ENCODE measurements at places on chromosomes 3 and 15.

GRCh38 chr3:194715022-194715800, 29.5 kb downstream of the FAM43A start:
- DNase-seq = no peak

DNA sequence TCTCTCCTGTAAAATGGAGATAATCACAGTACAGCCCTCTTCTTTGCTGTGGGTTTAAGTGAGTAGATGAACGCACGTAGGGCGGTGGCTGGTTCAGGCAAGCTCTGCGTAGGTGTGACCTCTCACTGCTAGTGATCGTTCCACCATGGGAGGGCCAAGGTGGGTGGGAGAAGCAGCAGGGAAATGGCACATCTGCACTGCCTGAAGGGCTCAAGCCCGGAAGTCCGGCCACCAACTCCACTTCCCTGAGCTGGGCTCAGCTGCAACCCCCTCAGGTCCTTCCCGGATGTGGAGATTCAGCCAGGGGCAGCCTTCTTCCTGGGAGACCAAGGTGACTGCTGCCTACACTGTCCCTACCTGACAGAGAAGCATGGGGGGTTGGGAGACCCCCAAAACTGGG, 102.9 kb downstream of the ADCY5 start:
- DNase-seq = no peak

DNA sequence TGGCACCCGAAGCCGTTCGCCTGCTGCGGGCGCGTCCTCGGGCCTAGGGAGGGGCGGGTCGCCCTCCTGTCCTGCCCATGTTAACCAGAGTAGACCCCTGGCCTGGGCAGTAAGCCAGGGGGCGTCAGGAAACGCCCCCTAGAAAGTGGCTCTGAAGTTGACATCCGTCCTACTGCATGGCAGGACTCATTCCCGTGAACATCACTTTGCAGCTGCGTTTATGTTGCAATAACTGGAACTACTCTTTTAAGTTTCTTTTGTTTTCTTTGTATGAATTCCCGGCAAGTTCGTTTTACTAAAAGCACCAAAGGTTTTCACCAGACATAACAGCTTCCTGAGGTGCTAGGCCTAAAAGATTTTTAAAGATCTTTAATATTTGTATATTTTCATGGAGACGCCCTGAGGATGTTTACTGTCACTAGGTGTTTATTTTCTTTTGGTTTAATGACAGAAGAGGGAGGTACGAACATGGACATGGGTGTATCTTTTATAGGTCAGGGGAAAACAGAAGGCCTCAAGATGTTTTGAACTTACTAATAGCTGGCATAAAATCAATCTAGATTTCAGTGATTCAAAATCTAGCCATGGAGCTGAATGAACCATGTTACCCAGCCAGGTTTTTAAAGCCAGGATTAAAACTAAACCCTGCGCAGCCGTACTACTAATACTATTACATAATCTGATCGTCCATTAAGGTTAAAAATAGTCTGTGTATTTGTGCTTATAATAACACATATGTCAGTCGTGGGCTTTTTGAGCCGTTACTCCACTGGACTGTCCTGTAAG, 1.0 kb downstream of the C15orf61 start:
- no peak for DNase-seq

- no peak for DNase-seq
Observed at GRCh38 chr3:150022381-150023238, 51.9 kb upstream of the PFN2 start.

DNA sequence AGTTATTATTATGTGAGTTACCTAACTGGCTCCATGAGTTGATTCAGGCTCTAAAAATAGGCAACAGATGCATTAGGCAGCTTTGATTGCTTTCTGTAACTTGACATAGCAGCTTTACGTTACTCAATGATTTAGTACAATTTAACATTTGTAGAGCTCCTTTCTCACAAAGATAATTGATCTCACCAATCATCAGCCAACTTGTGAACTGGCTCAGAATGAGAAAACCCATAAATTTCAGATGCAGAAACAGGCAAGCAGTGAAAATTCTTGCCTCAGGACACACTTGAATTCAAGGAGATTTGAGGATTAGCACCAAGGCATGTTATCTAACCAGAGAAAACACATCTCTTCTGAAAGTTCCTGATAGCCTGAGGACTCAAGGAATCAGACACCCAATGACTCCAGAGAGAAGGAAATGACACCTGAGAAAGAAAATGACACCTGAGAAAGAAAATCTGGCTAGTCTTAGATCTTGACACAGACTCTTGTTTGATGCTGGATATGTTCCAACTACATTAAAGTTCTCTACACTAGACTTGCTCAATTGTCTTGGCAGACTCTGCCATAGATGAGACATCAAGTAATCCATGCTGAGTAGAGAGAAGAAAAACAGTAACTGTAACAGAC, 315.1 kb upstream of the CBLB start:
- DNase-seq = no peak

DNA sequence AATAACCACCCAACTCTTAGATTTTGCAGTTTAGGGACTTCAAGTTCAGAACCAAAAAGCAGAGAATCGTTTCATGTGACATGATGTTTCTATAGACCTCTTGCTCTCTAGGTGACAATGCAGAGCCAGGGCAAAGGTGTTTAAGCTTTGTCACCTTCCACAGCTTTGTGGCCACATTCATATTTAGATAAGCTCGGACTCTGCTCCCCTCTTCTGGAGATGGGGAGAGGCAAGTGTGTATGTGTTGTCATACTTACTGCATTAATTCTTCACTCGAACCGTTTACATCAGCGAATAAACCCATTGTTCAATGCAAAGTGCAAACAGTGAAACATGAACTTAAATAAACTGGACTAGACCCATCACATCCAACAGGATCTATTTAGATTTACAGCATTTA, 33.2 kb downstream of the ST3GAL6 start:
- DNase-seq = no peak

DNA sequence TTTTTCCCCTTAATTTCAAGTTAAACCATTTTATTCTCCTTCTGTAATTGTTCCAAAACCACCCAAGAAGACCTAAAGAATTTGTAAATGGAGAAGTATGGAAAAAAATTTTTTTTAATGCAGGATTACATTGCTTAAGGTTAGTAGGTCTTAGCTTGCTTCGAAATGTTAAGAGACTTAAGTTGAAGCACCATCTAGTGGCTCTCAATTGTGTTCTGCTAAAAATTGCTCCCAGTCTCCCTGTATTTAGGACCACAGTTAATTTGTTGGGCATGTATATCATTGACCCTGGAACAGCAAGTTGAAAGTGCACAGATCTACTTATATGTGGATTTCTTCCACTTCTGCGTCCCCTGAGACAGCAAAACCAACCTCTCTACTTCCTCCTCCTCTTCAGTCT, 32.4 kb downstream of the CD200R1L start:
- DNase-seq = no peak

GRCh38 chr15:52133510-52134220, 21.1 kb upstream of the BCL2L10 start:
- DNase-seq = no peak

DNA sequence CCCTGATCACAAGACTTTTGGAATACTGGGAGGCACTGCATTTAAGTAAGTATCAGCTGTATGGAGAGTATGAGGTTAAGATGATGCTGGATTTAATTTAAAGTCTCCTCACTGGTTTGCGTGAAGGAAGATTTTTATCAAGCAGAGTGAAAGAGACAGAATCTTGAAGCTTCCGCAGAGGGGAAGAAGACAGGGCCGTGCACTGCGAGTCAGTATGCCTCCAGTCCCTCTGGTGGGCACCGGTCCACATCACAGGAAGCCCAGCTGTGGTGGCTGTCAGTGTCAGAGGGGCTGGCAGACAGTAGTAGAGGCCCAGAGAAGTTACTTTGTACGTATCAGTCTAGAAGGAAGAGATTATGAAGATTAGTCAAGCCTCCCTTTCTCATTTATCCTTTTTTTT, 379.0 kb upstream of the TPRG1 start:
- no peak for DNase-seq

DNA sequence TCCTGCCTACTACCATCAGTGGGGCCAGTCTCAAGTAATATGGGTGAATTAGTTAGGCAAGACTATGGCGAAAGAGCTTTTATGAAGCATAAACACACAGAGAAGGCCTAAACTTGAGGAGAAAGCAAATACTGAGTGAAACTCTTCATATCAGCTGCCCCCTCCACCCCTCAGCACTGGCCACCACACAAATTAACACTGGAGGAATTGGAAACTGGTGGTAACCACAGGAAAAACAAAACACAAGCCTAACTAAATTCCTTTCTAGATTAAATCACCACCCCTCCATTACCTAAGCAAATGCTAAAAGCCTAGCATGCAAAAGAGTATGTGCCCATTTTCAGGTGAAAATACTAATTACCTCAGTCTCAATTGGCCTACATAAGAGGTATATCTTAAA, 774.7 kb upstream of the NECTIN3 start:
- no peak for DNase-seq

DNA sequence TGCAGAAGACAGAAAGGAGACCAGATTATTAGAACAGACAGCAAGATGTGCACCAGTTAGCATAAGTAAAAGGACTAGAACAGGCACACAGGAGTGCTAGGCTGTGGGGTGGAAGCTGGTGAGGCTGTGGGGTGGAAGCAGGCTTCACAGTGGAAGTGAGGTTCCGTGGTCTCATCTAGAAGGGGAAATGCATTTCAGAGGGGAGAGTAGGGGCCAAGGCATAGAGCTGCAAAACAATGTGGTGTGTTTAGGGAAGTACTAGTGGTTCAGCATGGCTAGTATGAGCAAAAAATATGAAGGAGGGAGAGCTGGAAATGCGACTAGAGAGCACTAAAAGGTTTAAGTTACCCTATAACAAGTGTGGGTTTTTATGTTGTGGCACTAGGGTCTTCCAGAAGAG, 6.5 kb downstream of the POPDC2 start:
- DNase-seq = no peak

GRCh38 chr3:10747341-10747740, 68.7 kb upstream of the SLC6A11 start:
- no peak for DNase-seq

DNA sequence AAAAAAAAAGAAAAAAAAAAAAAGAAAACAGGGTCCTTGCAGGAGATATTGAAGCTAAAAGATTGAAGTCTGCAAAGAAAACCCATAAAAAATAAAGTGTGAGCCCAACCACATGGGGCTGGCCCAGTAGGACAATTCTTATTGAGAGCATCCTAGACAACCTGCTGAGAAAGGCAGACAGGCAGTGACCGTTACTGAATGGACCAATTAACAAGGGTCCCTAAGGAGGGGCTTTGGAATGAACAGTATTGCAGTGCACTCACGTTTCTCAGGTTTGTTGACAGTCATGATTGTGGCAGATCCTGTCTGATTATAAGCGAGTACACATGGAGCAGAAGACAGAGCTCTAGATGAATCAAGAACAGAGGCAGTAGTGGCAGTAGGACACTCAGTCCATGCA, 168.6 kb downstream of the LSAMP start:
- no peak for DNase-seq

- no peak for DNase-seq
Observed at GRCh38 chr3:151282921-151283320, 4.6 kb upstream of the P2RY14 start.

GRCh38 chr15:58261368-58261767, 123.2 kb downstream of the AQP9 start:
- DNase-seq = no peak

DNA sequence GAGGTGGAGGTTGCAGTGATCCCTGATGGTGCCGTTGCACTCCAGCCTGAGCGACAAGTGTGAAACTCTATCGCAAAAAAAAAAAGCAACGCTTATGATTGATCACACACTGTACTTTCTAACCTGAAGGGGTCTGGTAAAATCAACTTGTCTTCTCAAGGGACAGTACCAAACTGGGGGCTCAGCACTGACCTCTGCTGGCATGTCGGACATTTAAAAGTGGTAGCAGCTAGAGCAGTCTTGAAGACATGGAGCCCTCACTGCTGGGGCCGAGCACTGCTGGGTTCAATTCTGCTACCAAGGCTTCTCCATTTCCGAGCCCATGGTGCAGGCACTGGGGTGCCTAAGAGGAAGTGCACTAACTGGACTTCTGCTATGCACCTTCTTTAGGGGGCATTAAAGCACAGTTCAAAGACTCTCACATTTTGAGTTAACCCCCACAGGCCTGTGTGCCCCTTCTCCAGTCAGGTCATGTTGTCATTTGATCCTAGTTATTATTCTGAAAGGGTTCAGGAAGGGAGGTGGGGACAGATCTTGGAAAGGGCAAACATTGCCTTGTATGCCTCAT, 26.4 kb upstream of the LAMP3 start:
- no peak for DNase-seq

- no peak for DNase-seq
Observed at GRCh38 chr3:34212656-34213055, 414.2 kb downstream of the PDCD6IP start.

DNA sequence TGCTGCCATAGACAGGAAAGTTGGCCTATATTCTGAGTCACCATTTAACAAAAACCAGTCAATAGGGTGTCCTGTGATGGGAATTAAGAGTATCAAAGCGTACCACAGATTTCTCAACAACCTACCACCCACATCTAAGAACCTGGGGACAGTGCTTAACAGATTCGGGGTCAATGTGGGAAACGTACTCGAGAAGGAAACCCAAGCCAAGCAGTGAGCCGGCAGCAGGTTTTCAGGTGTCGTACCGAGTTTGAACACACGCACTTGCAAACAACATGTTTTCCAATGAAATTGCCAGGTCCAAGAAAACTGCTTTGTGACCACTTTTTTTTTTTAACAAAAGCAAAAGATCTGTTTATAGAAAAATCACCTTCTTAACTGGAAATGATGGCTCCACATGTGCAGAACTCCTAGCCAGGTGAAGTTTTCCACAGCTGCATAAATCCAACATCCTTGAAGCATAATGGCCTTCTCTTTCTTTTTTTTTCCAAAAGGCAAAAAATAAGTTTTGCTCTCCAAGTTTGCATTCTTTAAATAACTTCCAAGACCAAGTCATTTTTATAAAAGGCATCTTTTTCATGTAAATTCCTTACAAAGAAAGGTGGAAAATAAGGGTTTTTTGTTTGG, 45.7 kb downstream of the ADAMTS17 start:
- no peak for DNase-seq

DNA sequence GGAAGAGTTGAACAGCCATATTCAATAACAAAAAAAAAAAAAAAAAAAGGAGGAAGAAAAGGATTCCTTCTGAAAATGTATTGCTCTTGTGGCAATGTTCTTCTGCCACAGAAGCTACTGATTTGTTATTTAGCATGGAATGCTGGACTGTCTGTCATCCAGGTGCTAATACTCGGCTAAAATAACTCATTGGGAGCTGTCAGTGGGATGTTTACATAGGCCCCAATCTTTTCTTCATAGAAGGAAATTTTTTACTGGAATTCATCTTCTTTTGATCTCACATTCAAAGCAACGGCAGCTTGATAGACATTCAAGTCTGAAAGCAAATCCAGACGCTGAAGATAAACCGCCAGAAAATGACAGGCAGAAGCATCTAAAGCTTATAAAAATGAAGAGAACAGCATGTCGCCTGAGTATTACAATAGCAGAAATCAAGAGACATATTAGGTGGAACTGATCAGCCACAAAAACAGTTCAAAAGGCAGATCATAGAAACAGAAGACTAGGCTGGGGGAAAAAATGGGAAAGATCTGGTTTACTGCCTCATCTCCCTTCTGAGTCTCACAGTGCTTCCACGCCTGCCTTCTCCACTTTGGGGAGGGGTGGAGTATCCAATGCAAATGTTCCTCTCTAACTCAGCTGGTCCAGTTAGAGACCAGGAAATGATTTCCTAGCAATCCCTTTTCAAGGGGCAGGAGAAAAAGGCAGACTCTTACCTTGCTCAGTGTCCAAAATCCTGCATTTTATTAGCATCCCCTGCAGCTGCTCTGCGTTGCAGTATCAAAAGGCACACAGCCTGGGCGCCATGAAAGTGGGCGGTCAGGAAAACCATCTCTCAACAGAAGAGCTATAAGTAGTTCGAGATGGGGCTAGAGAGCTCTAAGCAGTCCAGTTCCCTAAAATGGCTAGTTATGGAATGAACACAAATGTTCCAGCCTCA, 451.9 kb downstream of the FOXP1 start:
- DNase-seq = no peak

- DNase-seq = no peak
Observed at GRCh38 chr3:117696851-117697407, 987.4 kb downstream of the TUSC7 start.
